ENCODE measurements at places on chromosomes 1 and 21. TPM values are rescaled to one million over a fixed set of nuclear protein-coding genes. Genes with fewer than 3 reads are reported as not detected.
A peak's percentile ranks its signal among the peaks of the same experiment; 100 is the strongest.

- no peak for DNase-seq
These were observed 173.8 kb downstream of the ETS2 start for GRCh38 chr21:38979271-38980121.

DNA sequence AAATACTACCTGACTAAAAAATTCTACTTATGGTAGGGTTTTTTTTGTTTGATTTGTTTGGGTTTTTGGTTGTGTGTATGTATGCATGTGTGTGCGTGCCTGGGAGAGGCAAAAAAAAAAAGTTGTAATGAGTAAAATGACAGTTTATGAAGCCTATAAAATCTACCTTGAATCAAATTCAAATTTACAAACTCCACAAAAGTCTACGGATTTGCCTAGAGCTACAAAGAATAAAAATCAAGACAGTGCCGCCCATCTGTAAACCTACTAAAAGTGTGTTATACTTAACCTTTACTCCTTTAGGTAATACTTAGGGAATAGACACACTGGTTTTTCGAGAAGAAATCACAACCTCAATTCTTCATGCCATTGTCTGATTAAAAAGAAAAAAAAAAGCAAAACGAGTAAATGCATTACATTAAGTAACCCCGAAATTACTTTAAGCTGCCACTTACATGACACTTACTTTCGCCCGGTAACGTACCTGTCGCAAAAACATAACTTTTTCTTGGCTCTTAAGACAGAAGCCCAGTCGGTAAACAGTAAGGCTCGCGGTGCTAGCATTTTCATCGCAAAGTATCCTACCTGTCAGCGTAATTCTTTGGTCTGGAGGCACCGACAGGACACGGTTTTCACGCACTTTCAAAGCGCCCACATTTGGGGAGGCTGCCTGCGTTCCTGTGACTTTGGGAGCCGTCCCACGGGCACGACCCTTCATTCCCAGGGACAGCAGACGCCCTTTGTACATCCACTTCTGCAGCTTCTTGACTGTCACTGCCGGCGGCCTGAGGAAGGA is 951 bp downstream of the SYDE2 start:
- DNase-seq: no peak

DNA sequence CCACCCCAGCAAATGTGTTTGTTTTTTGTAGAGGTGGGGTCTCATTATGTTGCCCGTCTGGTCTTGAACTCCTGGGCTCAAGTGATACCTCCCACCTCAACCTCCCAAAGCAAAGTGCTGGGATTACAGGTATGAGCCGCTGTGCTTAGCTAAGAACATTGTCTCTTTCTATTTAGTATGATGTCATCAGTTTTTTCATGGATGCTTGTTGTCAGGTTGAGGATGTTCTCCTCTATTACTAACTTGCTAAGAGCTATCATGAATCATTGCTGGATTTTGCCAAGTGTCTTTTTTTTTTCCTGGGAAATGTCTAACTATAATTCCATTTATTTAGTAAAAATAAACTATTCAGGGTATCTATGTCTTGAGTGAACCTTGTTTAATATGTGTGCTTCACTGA is 19.0 kb upstream of the MPC2 start:
- DNase-seq: no peak

GRCh38 chr1:38273196-38273804 is 226.7 kb upstream of the POU3F1 start:
- peak; percentile 5 for DNase-seq

- no peak for DNase-seq
These were observed 29.5 kb upstream of the CLSTN1 start for GRCh38 chr1:9853249-9853595.

DNA sequence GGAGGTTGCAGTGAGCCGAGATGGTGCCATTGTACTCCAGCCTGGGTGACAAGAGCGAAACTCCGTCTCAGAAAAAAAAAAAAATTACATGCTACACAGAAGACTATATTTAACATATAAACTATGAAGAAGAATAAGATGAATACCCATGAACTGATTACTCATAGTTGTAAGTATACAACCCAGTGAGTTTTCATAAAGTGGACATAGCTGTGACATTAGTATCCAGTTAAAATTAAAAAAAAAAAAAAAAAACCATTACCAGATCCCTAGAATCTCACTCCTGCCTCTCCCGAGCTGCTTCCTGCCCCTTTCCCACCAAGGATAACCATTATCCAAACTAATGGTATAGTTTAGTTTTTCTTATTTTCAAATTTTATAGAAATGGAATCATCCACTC is 37.4 kb downstream of the UBE4B start:
- no peak for DNase-seq

GRCh38 chr1:38915352-38915948 is 26.2 kb downstream of the RHBDL2 start:
- DNase-seq: no peak

GRCh38 chr1:42379794-42380585 is 602 bp upstream of the RIMKLA start:
- peak; percentile 22 for DNase-seq

DNA sequence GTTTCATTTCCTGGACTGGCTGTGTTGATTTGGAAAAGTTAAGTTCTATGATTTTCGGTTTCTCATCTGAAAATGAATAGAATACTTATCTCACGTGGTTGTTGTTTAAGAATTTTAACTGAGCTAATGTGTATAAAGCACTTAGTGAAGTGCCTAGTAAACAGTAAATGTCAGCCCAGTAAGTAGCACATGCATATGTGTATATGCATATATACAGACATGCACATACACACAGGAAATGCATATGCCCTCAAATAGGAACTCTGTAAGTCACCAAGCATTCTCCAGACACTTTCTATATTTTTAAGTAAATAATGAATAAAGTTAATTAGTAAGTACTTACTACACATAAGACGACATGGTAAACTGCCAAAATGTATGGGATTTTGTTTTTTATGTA is 128.6 kb downstream of the CLEC20A start:
- DNase-seq: no peak

- DNase-seq: no peak
These were observed 75.1 kb downstream of the ZFYVE9 start for GRCh38 chr1:52216907-52217458.

DNA sequence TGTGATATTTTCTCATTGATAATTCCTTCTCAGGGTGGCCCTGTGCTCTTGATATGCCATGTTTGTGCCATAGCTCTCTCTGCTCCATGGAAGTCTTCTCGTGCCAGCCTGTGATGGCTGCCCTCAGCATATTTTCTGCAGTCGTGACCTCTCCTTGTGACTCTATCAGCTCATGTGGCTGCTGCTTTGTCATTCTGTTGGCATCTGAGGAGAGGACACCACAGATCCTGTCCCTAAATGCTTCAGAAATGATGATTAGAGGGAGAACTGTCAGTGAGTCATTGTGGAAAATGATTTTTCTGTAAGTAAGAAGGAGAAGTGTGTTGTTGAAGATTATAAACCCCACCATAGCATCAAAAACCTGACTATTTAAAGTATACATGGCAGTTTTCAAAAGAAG is 286.0 kb downstream of the ADGRL2 start:
- DNase-seq: no peak

- DNase-seq: no peak
These were observed 10.3 kb upstream of the AGTRAP start for GRCh38 chr1:11725616-11726015.

GRCh38 chr1:39692152-39693074 is 1.2 kb upstream of the HPCAL4 start:
- no peak for DNase-seq

The CR1L gene
- polyA plus RNA-seq: not detected

The GNL2 gene
- polyA plus RNA-seq: not detected

The L1TD1 gene
- 1.1 TPM for polyA plus RNA-seq

The HIPK1 gene
- 32.9 TPM for polyA plus RNA-seq

The CALML6 gene
- 247 TPM for polyA plus RNA-seq

The GUCA2A gene
- polyA plus RNA-seq: not detected

The SMPDL3B gene
- polyA plus RNA-seq: 0.19 TPM
